Esophagus squamous epithelium (tissue), 5 donors: ENCODE measurements at places on chromosomes 7 and 10.

DNA sequence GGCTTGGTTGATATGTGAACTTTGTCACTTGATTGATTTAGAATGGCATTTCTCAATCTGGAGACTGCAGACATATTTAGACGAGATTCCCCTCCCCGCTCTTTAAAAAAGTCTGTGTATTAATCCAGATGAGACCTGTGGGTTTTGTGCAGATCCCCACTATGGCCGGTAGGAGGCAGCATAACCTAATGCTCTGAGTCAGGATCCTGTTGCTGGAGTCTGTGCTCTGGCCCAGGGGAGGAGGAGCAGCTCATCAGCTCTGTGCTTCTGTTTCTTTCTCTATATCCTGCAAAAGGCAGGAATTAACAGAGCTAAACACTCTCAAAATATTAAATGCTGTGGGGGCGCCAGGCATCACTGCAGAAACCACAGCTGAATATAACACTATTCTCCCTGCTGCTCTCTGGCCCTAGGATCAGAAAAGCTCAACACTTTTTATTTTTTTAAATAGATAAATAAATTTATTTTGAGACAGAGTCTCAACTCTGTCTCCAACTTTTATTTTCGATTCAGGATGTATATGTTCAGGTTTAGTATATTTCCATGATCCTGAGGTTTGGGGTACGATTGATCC lies 23.9 kb upstream of the SEPHS1 start:
- DNase-seq, result peak; percentile 4

DNA sequence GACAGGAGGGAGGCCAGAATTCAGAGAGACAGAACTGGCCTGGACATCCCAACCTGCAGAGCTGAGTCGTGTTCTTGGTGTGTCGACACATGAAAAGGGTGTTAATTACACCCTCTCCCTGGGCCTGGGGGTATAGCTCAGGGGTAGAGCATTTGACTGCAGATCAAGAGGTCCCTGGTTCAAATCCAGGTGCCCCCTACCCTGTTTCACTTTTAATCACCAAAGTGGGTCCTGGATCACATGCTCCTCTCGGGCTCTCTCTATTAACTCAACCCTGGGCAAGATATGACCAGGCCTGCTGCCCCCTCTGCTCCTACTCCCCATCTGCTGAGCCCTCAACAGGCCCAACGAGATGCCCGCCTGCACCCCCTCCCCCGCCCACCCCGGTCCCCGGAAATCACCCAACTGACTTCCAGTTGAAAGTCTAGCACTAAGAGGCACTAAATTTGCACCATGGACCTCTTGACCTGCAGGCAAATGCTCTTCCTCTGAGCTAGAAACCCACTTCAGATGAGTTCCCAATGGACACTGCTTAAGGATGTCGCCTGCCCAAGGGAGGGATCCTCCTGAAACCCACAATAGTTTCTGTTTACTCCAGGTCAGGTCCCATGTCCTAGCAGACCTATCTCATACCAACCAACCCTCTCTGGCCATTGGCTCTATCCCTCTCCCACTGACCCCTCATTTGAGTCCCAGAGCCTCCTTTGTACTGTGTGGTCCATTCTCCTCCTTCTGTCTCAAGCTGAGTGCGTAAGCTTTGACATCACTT lies 137.6 kb downstream of the ZNF467 start:
- DNase-seq, result no peak

DNA sequence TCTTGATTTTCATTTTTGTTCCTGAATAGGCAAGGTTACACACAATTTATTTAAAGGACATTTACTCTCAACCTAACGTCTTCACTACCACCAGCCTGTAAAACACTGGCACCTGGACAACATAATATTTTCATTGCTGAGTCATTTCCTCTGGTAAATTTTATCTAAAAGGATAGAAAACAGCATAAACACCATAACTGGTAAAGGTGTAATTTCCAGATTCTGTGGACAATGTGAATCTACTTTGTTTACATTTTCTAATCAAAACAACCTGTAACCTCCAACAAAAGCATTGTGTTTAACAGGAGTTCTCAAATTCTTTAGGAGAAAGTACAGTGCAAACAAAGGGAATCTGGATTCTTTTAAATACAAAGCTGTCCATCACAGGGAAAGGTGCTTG lies 472.0 kb upstream of the AKR1E2 start:
- DNase-seq, result no peak

DNA sequence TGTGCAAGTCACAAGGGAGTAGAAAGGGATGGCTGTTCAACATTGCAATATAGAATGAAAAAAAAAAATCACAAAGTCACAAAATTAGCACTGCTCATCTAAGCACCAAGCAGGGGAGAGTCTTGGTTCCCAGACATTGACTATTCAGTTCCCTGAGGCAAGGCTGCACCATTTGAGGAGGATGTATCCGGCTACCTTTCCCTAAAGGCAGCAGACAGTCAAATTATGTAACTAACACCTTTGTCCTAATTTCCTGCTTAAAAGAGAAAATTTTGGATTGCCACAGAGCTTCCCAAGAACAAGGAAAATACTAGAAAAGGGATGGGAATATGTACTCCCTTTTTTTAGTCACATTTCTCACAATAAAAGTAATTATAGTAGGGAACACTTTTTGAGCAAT lies 148.1 kb downstream of the PCLO start:
- no peak for DNase-seq

DNA sequence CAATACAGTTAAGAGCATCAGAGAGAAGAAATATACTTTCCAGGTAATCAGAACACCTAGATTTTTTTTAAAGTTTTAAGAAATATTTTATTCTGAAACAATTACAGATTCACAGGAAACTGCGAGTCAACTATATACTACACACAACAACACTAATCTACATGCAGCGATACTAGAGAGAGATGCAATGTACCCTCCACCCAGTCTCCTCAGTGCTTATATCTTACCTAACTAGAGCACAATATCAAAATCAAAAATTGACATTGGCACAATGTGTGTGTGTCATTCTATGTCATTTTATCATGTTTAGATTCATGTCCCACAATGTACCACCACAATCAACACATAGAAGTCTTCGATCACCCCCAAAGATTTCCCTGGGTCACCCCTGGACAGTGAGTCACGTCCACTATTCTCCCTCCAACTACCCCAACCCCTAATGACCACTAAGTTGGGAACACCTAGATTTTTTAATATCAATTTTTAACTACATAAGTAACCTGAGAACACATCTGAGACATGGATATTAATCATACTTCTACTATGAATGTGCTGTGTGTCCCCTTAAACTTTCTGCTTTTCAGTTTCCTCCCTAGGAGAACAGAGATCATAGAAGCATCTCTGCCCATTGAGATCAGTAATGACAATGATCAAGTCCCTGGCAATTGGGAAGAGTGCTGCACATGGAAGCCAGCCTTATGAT lies 86.5 kb downstream of the GSAP start:
- DNase-seq, result no peak

- no peak for DNase-seq
These were observed 101.6 kb upstream of the FAM171A1 start for GRCh38 chr10:15472431-15473395.

DNA sequence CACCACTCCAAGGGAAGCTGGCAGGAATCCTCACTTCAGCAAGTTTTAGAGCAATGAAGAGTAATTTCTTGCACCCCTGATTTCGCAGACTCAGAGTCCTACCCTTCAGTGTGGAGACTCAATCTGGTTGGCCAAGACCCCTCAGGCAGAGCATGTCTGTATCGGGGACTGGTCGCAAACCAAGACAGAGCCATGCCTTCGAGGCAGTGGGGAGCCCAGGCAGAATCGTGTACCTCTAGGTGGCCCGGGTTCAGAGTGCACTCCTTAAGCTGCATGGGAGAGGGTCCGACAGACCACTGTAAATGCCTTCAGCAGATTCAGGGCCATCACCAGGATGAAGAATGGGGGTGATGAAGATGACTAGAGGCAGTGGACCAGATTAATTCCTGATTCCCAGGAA lies 94.9 kb downstream of the STRA8 start:
- DNase-seq, result no peak

DNA sequence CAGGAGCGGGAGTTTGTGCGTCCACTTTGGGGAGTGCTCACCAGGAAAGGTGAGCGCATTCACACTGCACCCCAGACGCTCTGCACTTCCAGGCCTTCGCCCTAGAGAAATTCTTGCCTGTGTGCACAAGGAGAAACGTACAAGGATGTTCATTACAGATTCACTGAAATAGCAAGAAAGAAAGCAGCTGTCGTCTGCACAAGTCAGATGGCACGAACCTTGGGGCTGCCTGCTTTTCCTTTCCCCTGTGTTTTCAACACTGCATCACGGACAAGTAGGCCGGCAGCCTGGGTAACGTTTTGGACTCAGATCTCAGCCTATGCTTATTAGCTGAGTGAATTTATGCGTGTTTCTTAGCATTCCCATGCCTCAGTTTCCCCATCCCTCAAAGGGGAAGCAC lies 546.8 kb upstream of the FOXK1 start:
- no peak for DNase-seq

- DNase-seq, result no peak
These were observed 228.7 kb downstream of the SKIDA1 start for GRCh38 chr10:21296575-21297355.

- DNase-seq, result no peak
These were observed 53.6 kb downstream of the AFAP1L2 start for GRCh38 chr10:114350751-114351150.

GRCh38 chr10:64076322-64076940 lies 555.2 kb downstream of the REEP3 start:
- no peak for DNase-seq

- DNase-seq, result no peak
These were observed 1.3 kb upstream of the GRB10 start for GRCh38 chr7:50783801-50784507.

DNA sequence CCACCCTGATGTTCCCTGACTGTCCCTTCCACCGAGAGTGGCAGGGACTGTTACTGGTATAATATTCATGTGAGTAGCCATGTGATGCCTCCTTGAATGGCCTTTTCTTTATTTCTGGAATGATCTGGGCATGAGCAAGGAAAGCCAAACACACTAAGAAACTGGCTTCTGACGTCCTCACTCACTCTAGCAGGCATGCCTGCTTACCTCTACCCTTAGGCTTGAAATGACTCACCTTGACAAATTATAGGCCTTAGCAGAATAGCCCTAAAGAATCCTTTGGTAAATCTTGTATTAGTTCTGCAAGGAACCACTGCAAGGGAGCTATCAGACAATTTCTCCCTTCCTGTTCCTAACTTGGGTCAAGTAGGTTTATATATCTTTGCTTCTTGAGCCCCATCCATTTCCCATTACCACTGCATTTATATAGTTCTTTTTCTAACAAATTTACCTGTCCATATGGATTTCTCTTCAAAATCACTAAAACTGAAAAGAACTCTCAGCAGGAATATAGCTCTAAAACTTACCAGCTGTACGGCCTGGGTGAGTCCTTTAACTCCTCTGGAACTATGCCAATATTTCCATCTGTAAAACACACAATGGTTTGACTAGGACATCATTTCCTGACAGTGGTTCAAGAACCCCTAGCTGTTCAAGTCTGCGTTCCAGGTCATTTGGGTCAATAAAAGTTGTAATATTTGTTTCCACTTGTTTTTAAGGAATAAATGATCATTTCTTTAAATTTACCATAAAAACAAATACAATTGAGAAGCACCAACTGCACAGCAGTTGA lies 13.0 kb upstream of the NDUFA5 start:
- no peak for DNase-seq

DNA sequence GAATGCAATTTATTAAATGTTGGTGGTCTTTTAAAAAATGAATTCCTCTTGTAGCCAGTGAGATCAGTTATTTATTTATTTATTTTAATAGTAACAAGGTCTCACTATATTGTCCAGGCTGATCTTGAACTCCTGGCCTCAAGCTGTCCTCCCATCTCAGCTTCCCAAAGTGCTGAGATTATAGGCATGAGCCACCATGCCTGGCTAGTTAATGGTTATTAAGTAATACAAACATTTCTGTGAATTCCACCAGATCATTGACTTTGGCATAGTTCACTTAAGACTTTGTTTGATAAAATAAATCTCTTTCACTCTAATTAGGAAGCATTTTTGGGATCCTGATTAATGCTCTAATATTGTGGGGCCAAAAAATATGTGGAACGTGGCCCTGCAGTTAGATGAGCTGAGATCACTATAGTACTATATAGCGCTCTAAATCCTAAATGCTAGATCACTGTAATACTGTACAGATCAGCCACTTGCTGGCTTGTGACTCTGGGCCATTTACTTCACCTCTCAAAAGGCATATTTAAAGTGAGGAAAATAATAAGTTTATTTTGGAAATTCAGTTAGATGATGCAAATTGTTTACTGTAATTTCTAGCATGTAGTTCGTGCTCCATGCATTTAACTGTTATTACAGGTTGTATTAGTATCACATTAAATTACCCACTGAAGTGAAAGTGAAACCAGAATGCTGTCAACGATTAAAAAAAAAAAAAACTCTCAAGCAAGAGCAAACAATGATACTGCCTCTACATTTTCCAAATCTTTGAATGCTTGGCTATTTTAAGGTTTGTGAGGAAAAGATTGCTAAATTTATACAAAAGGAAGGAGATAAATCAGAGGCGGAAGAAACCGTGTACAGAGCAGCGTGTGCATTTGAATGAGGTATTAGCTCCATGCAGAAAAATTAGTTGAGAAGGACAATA lies 15.9 kb upstream of the FAS start:
- no peak for DNase-seq

DNA sequence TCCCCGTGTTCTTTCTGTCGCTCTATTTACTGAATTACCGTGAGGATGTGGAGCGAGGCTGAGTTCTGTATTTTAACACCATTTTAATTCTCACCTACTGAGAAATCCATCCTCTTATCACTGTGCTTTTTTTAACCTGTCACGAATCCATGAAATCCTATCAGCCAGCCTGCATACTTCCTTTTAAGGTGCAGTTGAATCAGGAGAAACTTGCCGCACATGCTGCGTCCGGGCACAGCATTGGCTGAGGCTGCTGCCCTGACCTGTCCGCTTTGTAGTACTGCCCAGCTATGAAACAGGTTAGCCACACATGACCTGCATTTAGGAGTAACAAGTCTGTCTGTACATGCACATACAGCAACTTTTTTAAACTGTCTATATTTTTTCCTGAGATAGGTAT lies 82.5 kb downstream of the EGFR start:
- no peak for DNase-seq

DNA sequence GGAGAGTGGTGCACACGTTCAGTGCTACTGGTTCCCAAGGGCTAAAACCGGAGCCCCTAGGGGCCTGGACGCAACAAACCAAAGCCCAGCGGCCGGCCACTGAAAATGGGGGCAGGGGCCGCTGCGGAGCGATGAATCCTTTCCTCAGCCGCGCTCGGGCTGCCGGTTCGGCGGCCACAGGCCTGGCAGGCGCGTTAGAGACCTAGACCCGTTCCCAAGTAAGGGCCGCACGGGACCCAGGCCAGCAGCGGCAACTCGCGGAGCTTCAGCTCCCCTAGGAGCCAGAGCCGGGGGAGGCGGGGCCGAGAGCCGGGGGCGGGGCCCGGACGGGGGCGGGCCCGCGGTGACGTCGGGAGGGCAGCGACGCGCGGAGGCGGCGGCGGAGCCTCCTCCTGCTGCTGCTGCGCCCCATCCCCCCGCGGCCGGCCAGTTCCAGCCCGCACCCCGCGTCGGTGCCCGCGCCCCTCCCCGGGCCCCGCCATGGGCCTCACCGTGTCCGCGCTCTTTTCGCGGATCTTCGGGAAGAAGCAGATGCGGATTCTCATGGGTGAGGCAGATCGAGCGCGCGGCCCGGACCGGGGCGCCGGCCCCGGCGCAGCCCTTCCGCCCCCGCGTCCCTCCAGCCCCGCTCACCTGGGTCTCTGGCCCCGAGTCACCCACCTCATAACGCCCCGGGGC lies at the start of gene ARF5:
ARF5 (plus strand) TSS at position 393 of the 678 bp plus-strand sequence; CDS start at position 481, 88 bp downstream.
- peak; percentile 18 for DNase-seq
